ENCODE measurements at places on chromosomes 2 and 18. TPM values are rescaled to one million over a fixed set of nuclear protein-coding genes. Genes with fewer than 3 reads are reported as not detected.

The AQP12B gene
- total RNA-seq = 9.6 TPM

- no peaks in the 10 kb centered on the region for H3K4me1 ChIP-seq
- no peaks in the 10 kb centered on the region for H3K36me3 ChIP-seq
- no peaks in the 10 kb centered on the region for H3K27me3 ChIP-seq
- H3K27ac ChIP-seq = no peak overlapping the region
Observed at GRCh38 chr2:129895526-129896082, 83.9 kb upstream of the RAB6C start.

GRCh38 chr2:206832873-206833272, 67.5 kb downstream of the FASTKD2 start:
- H3K27ac ChIP-seq = no peak overlapping the region
- H3K4me3 ChIP-seq = no peak overlapping the region
- no peaks in the 10 kb centered on the region for H3K4me1 ChIP-seq
- no peaks in the 10 kb centered on the region for H3K27me3 ChIP-seq
- DNase-seq = no peak
- no peaks in the 10 kb centered on the region for H3K36me3 ChIP-seq

The RBFA gene
- total RNA-seq = 16.3 TPM

GRCh38 chr2:50746526-50746925, 285.4 kb downstream of the NRXN1 start:
- no peaks in the 10 kb centered on the region for H3K36me3 ChIP-seq
- H3K4me1 ChIP-seq = no peaks in the 10 kb centered on the region
- H3K4me3 ChIP-seq = no peak overlapping the region
- no peak overlapping the region for H3K27ac ChIP-seq
- H3K27me3 ChIP-seq = no peaks in the 10 kb centered on the region

The ST6GAL2 gene
- total RNA-seq = 1.7 TPM

The DTNB gene
- total RNA-seq = 9.3 TPM

DNA sequence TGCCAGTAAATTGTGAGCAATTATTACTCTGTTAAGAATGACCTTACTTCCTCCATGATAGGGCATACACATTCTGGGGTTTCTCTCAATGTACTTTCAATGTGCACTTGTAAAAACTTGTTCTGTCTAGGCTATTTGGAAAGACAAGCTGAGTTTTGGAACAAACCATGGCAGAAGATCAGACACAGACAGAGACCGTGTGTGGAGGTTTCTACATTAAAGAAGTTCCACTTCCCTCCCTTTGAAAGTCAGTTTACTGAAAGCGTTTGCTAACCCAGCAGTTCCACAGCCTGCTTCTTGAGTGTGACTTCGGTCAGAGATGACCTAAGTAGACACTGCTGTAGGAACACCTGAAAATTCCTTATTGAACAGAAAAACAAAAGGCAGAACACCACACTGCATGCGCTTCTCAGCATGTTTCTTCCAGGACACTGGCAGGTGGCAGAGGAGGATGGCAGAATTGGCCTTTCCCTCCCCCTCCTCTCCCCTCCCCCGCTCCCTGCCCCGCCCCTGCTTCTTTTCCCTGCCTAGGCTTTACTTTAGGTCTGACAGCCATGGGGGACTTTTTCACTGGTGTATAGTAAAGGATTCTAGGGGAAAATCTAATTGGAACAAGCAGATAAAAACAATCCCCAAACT, 109.8 kb downstream of the NOL10 start:
- no peak overlapping the region for H3K27ac ChIP-seq
- no peak overlapping the region for H3K4me3 ChIP-seq
- no peaks in the 10 kb centered on the region for H3K36me3 ChIP-seq
- no peaks in the 10 kb centered on the region for H3K27me3 ChIP-seq
- no peak for DNase-seq

DNA sequence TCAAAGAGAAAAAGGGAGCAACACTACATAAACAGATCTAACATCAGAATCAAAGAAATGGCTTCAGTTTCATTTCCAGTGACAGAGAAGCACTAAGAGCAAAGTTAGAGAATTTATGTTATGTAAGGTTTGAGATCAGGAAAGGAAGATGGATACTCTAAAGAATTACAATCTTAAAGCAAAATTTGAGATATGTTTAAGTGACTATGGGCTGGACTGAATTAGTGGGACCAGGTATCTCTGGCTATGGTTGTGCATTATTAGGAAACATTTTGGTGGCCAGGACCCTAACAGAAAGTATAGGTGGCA, 208.2 kb downstream of the CCDC178 start:
- no peaks in the 10 kb centered on the region for H3K4me1 ChIP-seq
- no peaks in the 10 kb centered on the region for H3K36me3 ChIP-seq
- H3K4me3 ChIP-seq = no peak overlapping the region
- H3K27ac ChIP-seq = no peak overlapping the region

- no peaks in the 10 kb centered on the region for H3K27me3 ChIP-seq
- H3K4me1 ChIP-seq = no peaks in the 10 kb centered on the region
- no peaks in the 10 kb centered on the region for H3K36me3 ChIP-seq
- H3K4me3 ChIP-seq = no peak overlapping the region
Observed at GRCh38 chr2:84338069-84338468, 121.0 kb downstream of the SUCLG1 start.

DNA sequence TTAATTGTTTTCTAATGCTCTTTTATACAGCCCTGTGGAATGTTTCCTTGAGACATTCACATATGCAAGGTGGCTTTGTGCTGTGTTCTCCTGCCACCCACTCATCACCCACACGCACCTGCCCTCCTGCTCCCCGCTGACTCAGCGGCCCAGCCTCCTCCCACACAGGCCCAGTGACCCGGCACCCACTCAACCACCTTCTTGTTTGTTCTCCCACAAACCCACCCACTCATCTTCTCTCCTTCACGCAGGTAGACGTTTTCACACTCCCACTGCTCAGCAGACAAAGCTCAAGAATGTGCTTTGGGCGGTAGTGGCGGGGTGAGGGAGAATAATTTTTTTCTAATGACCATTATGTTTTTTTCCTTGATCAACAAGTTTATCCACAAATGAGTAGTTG, 28.6 kb upstream of the NEMP2 start:
- DNase-seq = no peak
- no peaks in the 10 kb centered on the region for H3K27me3 ChIP-seq
- no peak overlapping the region for H3K4me3 ChIP-seq
- H3K36me3 ChIP-seq = no peaks in the 10 kb centered on the region

The FANCL gene
- 15.0 TPM for total RNA-seq

DNA sequence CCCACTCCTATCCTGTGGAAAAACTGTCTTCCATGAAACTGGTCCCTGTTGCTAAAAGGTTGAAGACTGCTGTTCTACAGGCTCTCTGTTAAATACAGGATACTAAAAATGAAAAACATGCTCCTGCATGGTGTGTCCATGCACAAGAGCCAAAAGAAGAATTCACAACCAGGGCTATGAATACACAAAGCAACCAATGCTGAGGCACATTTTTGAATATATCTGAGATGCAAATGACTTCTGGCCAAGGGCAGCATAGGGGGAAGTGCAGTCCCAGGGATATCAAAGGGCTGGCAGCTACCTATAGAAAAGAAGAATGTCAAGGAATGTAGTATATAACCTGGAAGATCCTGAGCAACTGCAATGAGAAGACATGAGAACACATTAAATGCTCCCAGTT, 6.6 kb downstream of the NEMP2 start:
- no peak overlapping the region for H3K27ac ChIP-seq
- H3K36me3 ChIP-seq = no peaks in the 10 kb centered on the region
- no peak overlapping the region for H3K4me3 ChIP-seq
- DNase-seq = no peak

The ACMSD gene
- not detected for total RNA-seq

Data from colonic mucosa (tissue), 4 donors.